ENCODE measurements at places on chromosomes 1 and 21.
A peak's percentile ranks its signal among the peaks of the same experiment; 100 is the strongest.

GRCh38 chr1:67441183-67441582 is 11.0 kb upstream of the SERBP1 start:
- DNase-seq = peak; percentile 66

DNA sequence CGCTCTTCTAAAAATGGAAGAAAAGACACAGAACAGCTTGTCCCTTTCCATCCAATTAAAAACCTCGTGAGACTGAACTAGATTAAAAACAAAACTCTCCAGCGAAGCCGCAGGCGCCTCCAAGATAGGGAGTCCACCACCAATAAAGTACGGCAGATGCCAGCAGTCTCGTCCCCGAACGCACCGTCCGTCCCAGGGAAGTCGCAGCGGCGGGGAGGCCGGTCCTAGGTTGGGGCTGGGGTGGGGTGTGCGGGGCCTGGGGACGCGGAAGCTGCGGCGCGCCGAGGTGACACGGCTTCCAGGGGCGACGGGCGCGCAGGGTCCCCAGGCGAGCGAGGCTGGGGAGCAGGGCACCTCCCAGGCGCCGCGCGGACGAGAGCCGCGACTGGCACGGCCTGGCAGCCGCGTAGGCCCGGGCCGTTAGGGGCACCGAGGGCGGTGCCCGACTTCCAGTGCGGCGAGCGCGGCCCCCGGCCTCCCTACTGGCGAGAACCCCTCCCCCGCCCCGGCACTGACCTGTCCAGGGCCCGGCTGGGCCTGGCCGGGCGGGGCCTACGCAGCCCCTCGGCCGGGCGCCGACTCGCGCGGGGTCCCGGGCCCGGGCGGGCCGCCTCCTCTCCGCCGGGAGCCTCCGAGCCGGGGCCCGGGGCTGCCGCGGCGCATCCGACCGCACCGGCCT is 28.3 kb upstream of the A3GALT2 start:
- no peak for DNase-seq

- DNase-seq = peak; percentile 19
Measured at GRCh38 chr1:53076721-53077598, 14.9 kb downstream of the PODN start.

GRCh38 chr1:178371235-178371634 is 125.5 kb downstream of the CLEC20A start:
- DNase-seq = no peak

- no peak for DNase-seq
Measured at GRCh38 chr1:202565890-202566602, 144.2 kb downstream of the SYT2 start.

GRCh38 chr1:165327538-165327937 is 29.0 kb downstream of the LMX1A start:
- DNase-seq = no peak

DNA sequence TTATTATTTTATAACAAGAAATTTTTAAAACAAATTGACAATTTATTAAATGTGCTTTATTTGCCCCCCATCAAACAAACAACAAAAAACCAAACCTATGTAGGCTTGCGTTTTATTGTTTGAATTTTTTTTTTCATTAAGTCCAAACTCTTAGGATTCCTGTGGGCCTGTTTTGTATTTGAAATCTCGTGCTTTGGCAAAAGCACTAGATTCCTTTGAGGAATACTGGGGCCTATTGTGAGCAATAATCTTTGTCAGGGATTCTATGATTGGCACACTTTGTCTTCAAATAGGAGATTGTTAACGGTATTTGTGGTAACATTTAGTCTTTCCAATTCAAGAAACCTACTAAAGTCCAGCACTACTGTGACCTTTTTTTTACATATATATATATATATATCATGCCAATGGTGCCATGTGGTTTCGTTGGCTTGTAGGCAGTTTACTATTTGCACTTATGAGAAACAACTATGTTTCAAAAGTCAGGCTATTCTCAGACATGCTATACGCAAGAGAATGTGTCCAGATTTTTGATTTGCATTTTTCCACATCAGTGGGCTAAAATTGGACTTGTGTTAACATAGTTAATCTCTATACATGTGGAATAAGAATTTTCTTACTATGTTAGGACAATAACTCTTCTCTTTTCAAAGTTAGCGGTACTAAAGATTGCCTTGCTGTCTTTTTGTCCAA is 70.4 kb upstream of the GREM2 start:
- DNase-seq = no peak

DNA sequence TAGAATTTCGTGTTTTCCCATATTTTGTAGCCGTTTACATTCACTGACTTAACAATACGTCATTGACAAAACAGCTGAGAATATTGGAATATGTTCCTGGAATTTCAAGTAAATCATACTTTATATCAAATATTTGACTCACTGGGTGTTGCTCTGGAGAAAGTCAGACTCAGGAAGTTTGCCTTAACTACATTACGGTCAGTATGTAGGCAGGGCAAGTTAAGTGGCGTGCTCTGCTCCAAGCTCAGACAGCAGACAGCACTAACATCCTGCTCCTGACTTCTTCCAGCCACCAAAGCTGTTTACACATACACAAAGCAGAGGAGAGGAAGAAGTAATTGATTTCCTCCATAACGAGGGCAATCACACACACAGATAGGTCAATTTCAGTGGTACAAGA is 414.6 kb downstream of the LRRIQ3 start:
- no peak for DNase-seq

DNA sequence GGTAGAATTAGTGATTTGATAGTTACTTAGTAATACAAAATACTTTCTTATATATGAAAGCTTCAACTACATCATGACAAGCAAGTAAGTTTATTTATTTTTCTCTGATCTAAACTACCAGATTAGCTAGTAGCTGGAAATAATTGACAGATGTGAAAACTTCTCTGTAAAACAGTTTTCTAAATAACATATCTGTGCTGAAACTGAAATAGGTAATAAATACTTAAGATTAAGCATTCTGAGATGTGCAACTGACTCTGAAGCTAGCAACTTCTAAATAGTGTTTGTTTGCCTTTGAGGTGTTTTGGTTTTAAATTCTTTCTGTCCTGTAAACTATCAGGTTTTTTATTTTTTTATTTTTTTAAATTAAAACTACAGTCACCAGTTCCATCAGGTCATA is 18.5 kb upstream of the LHX8 start:
- no peak for DNase-seq

DNA sequence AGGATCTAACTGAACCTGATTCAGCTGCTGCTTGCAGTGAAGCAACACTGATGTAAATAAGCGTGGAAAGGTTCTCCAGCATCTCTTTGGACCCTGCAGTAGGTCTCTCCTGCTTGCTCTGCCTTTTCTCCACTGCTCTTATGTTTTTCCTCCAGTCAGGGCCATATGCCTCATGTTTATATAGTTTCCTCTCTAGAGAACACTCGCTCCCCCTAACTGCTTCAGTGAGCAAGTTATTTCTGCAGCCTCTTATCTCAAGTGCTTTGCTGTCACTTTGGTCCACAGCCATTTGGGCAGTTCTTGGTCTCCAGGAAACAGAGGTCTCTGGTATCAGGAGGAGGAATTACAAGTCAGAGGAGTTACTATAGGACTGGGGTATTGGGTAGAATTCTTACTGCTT is 5.3 kb downstream of the PRUNE1 start:
- no peak for DNase-seq

GRCh38 chr1:14817223-14818170 is 219.0 kb downstream of the KAZN start:
- DNase-seq = no peak

- DNase-seq = no peak
Measured at GRCh38 chr1:185734929-185735700, 924 bp downstream of the HMCN1 start.

DNA sequence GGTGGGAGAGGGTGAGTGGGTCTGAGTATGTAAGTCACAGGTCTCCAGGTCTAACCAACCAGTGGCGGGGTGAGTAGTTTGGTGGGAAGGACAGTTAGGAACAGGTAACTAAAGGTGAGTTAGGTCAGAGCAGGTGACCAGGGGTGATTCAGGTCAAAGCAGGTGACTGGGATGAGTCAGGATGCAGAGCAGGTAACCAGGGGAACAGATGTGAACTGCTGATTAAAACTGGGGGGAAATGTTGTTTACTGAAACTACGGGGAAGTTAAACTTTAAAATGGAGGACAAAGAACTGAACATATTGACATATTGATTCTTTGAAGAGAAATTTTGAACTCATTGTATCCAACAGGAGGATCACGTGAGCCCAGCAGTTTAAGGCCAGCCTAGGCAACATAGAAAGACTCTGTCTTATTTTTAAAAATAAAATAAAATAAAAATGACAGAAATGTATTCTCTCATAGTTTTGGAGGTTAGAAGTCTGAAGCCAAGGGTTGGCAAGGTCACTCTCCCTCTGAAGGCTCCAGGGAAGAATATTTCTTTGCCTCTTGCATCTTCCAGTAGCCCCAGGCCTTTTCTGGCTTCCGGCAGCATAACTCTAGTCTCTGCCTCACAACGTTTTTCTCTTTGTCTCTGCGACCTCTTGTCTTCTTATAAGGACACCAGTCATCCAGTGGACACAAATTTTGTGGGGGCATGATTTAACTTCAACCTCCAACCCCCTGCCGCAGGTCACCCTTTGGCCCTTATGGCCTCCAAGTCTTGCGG is 64.3 kb upstream of the TINAGL1 start:
- no peak for DNase-seq

- DNase-seq = no peak
Measured at GRCh38 chr1:175566247-175566646, 177.1 kb downstream of the TNR start.

GRCh38 chr1:216168546-216168945 is 254.7 kb downstream of the USH2A start:
- DNase-seq = no peak

- DNase-seq = no peak
Measured at GRCh38 chr1:60415696-60416095, 342.1 kb upstream of the C1orf87 start.

DNA sequence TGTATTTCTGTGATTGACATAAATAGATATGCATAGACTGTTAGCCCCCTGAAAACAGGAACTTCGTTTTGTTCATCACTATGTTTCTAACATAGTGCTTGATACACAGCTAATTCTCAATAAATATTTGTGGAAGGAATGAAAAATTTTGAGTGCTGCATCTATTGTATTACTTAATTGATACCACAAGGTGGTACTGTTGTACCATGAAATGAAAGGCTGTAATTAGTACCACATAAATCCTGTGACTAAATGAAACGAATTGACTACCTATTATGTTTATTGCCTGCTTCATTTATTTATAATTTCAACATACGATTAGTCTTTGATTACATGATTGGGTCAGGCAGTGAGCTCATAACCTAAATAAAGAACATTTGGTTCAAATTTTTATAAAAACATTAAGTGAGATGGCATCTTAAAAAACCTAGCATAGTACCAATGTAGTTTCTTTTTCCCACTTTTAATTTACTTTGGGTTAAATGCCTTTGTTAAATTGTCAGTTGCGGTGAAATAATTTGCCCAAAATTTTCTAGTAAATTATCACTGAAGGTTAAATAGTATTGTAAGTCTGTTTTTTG is 15.0 kb upstream of the TGFB2 start:
- DNase-seq = no peak

- DNase-seq = peak; percentile 7
Measured at GRCh38 chr21:46122237-46122671, 24.3 kb downstream of the COL6A2 start.

DNA sequence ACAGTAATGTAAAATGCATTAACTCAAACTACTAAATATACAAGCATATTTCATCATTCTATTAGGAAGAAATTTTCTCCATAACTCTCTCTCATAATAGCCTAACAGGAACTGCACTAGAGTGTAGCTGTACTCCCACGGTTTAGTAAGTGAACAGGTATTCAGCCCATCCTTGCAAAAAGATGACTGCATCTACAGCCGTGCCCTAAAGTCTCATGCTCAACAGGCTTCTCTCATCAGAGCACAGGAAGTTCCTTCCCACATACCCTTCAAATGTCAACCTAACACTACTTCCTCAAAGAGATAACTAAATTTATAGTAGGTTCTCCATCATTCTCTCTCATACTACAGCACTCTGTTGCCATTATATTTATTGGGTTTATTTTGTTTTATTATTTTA is 251.6 kb downstream of the AKT3 start:
- DNase-seq = no peak

DNA sequence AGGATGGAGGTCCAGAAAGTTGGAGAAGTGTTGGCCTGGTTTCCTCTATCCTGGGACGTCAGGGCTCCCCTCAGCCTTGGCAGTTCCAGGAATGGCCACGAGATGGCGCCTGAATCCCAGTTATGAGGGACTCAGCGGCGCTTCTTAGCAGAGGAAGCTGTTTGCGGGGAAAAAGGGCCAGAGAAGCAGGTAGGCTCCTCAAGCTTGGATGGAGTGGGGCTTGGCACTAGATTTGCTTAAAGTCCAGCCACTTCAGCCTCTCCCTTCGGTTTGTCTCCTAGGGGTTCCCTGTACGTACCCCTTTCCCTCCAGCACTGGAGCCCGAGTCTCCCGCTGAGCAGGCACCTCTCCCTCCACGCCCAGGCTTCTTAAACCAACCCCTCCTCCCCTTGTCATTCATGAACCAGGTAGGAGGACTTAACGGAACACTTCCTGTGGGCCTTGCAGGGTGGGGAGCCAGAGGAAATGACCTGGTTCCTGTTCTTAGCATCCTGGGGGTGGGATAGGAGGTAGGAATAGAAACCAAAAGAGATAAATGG is 32.0 kb upstream of the TENT5B start:
- DNase-seq = peak; percentile 75

- no peak for DNase-seq
Measured at GRCh38 chr1:83011265-83011664, 987.7 kb downstream of the TTLL7 start.

DNA sequence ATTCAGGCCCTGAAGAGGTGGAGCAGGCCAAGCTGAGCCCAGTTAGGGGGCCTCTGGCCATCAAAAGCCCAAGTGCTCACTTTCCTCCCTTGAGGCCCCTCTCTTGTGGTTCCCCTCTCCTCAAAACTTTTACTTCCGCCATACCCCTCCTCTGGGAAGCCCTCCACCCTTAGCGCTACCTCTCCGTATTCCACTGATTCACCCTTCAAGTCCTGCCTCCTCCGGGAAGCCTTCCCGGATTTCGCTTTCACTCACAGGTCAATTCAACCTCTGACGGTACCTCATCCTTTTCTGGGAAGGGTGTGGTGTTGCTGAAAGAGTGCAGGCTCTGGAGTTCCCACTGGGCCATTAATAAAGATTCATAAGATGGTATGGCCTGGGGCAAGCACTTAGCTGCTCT is 19.1 kb downstream of the SPOCD1 start:
- DNase-seq = no peak

- DNase-seq = no peak
Measured at GRCh38 chr1:17591814-17592430, 52.4 kb downstream of the ARHGEF10L start.

DNA sequence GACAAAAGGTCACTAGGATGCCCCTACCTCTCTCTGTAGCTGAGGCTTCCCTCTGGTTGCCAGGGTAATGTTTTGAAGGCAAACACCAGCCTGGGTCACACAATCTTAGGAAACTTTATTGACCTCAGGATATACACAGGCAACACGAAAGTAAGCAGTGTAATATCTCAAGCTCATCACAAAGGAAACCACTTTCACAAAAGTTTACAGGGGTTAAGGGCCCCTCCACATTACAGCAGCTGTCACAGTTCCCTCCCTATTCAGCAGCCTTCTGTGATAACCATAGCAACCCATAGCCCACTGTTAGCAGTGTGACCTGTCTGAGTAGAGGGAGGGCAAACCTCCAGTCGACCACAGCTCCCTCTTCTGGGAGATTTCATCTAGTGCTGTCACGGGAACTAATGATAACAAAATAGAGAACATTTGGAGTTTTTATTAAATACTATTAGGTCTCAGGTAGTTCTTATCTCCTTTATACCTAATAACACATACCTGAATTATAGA is 149.8 kb downstream of the PTPRC start:
- no peak for DNase-seq

- no peak for DNase-seq
Measured at GRCh38 chr1:39046613-39047210, 20.6 kb downstream of the NDUFS5 start.

GRCh38 chr21:26954662-26955121 is 12.2 kb downstream of the ADAMTS5 start:
- DNase-seq = no peak
